ENCODE measurements at places on chromosomes 2 and 18. TPM values are rescaled to one million over a fixed set of nuclear protein-coding genes. Genes with fewer than 3 reads are reported as not detected.

DNA sequence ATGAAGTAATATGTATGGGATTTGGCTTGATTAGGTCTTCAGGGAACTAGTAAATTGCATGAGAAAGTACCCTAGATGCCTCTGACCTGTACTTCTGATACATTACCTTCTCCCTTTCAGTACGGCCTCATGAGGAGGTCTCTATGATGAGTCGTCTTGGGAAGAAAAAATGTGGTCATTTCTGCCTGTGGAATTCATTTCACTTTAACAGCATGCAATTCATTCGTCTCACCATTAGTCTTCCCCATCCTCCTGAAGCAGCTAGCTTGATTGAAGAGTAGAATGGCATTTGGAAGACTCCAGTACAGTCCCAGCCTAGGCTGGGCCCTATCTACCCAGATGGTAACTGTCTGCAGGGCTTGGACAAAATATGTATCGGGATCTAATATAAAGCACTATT lies 52.2 kb downstream of the TMX3 start:
- H3K4me3 ChIP-seq = no peak overlapping the region
- H3K36me3 ChIP-seq = no peaks in the 10 kb centered on the region
- H3K4me1 ChIP-seq = no peaks in the 10 kb centered on the region

DNA sequence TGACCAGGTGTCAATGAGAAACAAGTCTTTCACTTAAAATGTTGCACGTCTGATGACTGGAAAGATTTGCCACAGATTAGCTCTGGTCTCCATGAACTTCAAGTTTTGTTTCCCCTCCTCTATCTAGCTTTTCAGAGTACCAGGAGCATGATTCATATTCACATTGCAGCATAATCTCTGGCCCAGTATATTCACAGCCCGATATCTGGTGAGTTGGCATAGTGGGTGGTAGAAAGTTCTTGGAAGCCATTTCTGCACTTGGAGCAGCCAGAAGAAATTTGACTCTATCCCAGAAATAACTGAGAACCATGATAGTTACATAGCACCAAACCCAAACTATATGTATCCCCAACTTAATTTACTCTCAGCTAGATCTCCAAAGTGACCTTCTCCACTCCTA lies 503.9 kb downstream of the PID1 start:
- H3K36me3 ChIP-seq = no peaks in the 10 kb centered on the region
- no peak for DNase-seq
- no peak overlapping the region for H3K27ac ChIP-seq
- H3K4me1 ChIP-seq = peaks cover 4% of the 10 kb centered on the region

DNA sequence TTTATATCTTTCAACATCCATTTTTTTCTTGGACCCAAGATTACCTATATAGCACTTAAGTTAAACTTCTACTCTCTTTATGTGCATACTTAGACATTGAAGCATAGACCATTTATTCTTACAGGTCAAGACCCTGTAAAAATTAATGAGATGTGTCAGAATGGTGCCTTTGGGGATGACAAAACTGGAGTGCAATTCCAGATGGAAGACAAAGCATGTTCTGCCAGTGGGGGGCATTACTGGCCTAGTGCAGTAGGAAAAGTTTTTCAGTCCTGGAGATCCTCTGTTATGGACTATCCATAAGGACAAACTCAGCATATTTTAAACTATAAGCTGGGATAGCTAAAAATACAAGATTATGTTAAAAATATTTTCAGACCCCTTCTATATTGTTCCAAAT lies 57.8 kb upstream of the MMADHC start:
- DNase-seq = no peak
- no peaks in the 10 kb centered on the region for H3K4me1 ChIP-seq
- H3K4me3 ChIP-seq = no peak overlapping the region
- no peak overlapping the region for H3K27ac ChIP-seq
- H3K27me3 ChIP-seq = no peaks in the 10 kb centered on the region

Gene DIPK1C
- 16.2 TPM for total RNA-seq

DNA sequence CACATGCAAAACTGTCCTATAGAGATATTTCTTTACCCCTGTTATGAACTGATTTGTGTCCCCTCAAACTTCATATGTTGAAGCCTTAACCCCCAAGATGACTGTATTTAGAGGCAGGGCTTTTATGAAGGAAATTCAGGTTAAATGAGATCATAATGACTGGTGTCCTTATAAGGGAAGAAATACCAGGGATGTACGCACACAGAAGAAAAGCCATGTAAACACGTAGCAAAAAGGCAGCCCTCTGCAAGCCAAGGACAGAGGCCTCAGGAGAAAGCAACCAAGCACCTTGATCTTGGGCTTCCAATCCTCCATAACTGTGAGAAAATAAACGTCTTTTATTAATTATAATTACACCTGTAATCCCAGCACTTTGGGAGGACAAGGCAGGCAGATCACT lies 101.3 kb upstream of the NDUFV2 start:
- H3K4me3 ChIP-seq = no peak overlapping the region
- H3K36me3 ChIP-seq = no peaks in the 10 kb centered on the region
- H3K4me1 ChIP-seq = no peaks in the 10 kb centered on the region
- DNase-seq = no peak
- H3K27ac ChIP-seq = no peak overlapping the region
- H3K27me3 ChIP-seq = no peaks in the 10 kb centered on the region

Gene PLGLB1
- 0.37 TPM for total RNA-seq

DNA sequence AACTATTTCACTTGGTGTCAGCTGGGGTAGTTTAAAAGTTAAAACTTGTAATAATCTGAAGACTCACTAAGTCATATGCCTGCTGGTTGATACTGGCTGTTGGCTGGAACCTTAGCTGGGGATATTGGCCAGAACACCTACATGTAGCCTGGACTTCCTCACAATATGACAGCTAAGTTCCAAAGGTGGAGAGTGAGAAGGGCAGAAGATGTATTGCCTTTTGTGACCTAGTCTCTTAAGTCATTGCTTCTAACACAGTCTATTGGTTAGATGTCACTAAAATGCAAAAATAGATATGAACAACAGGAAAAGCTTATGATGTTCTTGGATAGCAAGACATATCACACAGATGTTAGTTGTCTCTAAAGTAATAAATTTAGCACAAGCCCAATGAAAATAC lies 113.2 kb upstream of the CHAC2 start:
- H3K27ac ChIP-seq = no peak overlapping the region
- H3K4me1 ChIP-seq = no peaks in the 10 kb centered on the region
- no peak overlapping the region for H3K4me3 ChIP-seq

- DNase-seq = no peak
- H3K4me3 ChIP-seq = peak overlapping the region; percentile 32
- no peak overlapping the region for H3K27ac ChIP-seq
These were observed 119.1 kb downstream of the CCDC74A start for GRCh38 chr2:131646669-131647297.

Gene LHCGR
- 1.5 TPM for total RNA-seq

- H3K4me1 ChIP-seq = no peaks in the 10 kb centered on the region
- H3K36me3 ChIP-seq = no peaks in the 10 kb centered on the region
- no peak overlapping the region for H3K27ac ChIP-seq
- DNase-seq = peak; percentile 42
These were observed 133.0 kb upstream of the MYT1L start for GRCh38 chr2:2464094-2464493.

Gene AGXT
- 0.24 TPM for total RNA-seq

DNA sequence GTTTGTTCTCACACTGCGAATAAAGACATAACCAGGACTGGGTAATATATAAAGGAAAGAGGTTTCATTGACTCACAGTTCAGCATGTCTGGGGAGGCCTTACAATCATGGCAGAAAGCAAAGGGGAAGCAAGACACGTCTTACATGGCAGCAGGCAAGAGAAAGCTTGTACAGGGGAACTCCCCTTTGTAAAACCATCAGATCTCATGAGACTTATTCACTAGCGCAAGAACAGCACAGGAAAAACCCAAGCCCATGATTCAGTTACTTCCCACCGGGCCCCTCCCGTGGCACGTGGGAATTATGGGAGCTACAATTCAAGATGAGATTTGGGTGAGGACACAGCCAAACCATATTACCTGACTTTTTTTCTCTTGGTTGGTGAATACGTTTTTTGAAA lies 51.3 kb downstream of the TMEM247 start:
- no peak overlapping the region for H3K27ac ChIP-seq
- H3K27me3 ChIP-seq = no peaks in the 10 kb centered on the region
- no peak overlapping the region for H3K4me3 ChIP-seq
- H3K36me3 ChIP-seq = no peaks in the 10 kb centered on the region

Gene C2orf76
- 13.4 TPM for total RNA-seq

- peaks cover 19% of the 10 kb centered on the region for H3K4me1 ChIP-seq
- H3K27me3 ChIP-seq = no peaks in the 10 kb centered on the region
- H3K27ac ChIP-seq = no peak overlapping the region
- H3K36me3 ChIP-seq = no peaks in the 10 kb centered on the region
These were observed 136.2 kb downstream of the THADA start for GRCh38 chr2:43459446-43460173.

- H3K4me1 ChIP-seq = no peaks in the 10 kb centered on the region
- H3K27me3 ChIP-seq = no peaks in the 10 kb centered on the region
These were observed 313.5 kb downstream of the RPRM start for GRCh38 chr2:153165021-153165420.

GRCh38 chr18:317618-318017 lies 49.8 kb upstream of the THOC1 start:
- H3K27me3 ChIP-seq = no peaks in the 10 kb centered on the region
- no peak overlapping the region for H3K4me3 ChIP-seq
- no peaks in the 10 kb centered on the region for H3K36me3 ChIP-seq
- H3K4me1 ChIP-seq = peaks cover 2% of the 10 kb centered on the region
- no peak overlapping the region for H3K27ac ChIP-seq

DNA sequence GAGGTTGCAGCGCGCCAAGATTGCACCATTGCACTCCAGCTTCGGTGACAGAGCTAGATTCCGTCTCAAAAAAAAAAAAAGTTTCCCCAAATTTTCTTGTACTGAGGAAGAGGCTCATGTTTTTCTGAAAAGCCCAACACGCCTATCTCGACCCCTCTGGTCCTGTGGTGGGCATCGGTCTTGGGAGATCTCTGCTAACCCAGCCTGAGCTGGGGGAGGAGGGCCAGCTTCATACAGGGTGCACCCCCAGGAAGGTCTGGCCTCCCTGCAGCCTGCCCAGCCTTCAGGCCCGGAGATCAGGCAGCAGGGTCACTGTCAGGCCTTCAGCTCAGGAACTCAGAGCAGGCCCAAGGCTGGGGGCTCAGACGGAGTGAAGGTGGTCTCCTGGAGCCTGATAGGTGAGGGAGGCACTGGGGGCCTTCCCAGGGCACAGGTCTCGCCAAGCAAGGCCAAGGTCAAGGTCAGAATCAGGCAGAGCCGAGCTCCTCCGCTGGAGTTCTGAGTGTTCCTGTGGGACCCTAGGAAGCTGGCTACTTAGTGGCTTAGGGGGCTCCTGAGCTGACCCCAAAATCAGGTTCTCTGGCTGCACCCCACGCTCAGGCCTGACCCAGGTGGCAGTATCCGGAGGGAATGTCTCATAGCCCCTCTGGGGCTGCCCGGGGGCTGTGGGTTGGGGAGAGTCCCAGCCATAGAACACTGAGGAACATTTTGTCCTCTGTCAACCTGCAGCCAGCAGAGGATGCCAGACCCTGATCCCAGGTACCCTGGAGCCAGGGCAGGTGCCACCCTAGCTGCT lies 37.9 kb upstream of the SMAD7 start:
- no peak overlapping the region for H3K27ac ChIP-seq
- no peaks in the 10 kb centered on the region for H3K36me3 ChIP-seq
- DNase-seq = no peak
- H3K27me3 ChIP-seq = no peaks in the 10 kb centered on the region

Gene VRK2
- 16.6 TPM for total RNA-seq

- no peak overlapping the region for H3K4me3 ChIP-seq
- no peaks in the 10 kb centered on the region for H3K36me3 ChIP-seq
- no peak overlapping the region for H3K27ac ChIP-seq
- H3K4me1 ChIP-seq = peaks cover 13% of the 10 kb centered on the region
- no peaks in the 10 kb centered on the region for H3K27me3 ChIP-seq
- DNase-seq = no peak
These were observed 12.9 kb upstream of the SNORC start for GRCh38 chr2:232857158-232857563.

- no peaks in the 10 kb centered on the region for H3K36me3 ChIP-seq
- no peaks in the 10 kb centered on the region for H3K27me3 ChIP-seq
- peak overlapping the region; percentile 86 for H3K4me3 ChIP-seq
- H3K27ac ChIP-seq = peak overlapping the region; percentile 62
- no peak for DNase-seq
These were observed 652 bp downstream of the GCA start for GRCh38 chr2:162344617-162344950.

DNA sequence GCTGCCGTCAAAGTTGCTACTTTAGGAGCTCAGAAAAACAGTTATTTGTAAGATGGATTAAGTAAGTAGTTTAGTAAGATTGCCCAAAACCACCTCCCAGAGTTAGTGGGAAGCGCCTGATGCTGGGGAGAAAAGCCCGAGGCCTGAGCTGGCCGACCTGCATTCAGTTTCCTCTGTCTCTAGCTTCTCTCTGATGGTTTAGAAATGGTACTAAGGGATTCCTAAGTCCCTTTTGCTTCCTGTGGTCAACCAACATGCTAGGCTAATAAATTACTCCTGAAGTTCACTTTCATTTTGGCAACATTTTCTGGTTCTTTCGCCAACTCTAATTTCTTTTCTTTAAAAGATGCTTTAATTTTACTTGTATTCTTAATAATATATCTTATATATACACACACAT lies 60.1 kb downstream of the ASAP2 start:
- no peaks in the 10 kb centered on the region for H3K36me3 ChIP-seq
- H3K4me1 ChIP-seq = peaks cover 9% of the 10 kb centered on the region
- no peak overlapping the region for H3K27ac ChIP-seq
- H3K27me3 ChIP-seq = no peaks in the 10 kb centered on the region
- DNase-seq = no peak

DNA sequence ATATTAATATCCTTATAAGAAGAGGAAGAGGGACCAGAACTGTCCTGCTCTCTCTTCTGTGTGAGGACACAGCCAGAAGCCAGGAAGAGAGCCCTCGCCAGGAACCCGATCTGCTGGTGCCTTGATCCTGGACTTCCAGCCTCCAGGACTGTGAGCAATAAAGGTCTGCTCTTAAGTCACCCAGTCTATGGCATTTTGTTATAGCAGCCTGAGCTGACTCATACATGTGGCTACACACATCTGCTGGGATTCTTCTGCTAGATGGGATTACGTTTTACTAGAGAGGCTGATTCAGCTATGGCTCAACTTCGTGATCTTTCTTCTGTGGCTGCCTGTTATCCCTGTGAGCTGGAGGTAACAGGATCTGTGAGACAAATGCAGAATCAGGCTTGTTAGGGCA lies 29.6 kb downstream of the ARL4C start:
- H3K27ac ChIP-seq = no peak overlapping the region
- H3K27me3 ChIP-seq = no peaks in the 10 kb centered on the region
- H3K4me3 ChIP-seq = no peak overlapping the region
- no peaks in the 10 kb centered on the region for H3K36me3 ChIP-seq
- no peaks in the 10 kb centered on the region for H3K4me1 ChIP-seq
- DNase-seq = no peak

Gene PLB1
- 10.4 TPM for total RNA-seq

DNA sequence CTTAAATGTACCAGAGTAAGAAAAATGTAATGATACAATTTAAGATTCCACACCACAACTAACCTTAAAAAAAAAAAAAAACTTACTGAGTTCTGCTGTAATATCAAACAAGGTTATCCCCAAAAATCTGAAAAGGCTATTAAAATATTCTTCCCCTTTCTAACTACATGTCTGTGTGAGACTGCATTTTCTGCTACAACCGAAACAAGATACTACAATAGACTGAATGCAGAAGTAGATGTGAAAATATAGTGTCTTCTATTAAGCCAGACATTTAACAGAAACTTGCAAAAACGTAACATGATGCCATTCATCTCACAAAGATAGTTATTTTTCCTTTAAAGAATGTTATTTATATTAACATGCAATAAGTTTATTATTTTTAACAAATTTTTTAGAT lies 16.2 kb downstream of the SS18 start:
- H3K27ac ChIP-seq = peak overlapping the region; percentile 1
- no peaks in the 10 kb centered on the region for H3K27me3 ChIP-seq
- no peak for DNase-seq
- no peaks in the 10 kb centered on the region for H3K36me3 ChIP-seq
- peaks cover 14% of the 10 kb centered on the region for H3K4me1 ChIP-seq

Measured in testis (tissue), 5 donors.